ENCODE measurements at places on chromosomes 2 and 18.

DNA sequence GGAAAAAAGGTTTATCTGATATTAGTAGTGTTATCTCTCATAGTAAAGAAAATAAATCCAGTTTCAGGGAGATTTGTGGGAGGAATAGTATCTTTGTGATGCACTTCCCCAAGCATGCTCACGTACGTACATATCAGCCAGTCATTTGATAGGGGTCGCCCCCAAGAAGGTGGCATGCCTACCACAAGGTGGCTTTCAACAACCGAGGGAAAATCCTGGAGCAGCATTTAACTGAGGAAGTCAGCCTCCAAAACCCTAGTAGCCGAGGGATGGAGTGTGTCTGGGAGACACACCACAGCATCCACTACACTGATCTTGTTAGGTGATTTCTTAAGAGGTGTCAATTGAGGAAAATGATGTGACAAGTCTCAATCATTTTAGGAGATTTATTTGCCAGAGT lies 623.9 kb downstream of the NYAP2 start:
- no peak for DNase-seq

DNA sequence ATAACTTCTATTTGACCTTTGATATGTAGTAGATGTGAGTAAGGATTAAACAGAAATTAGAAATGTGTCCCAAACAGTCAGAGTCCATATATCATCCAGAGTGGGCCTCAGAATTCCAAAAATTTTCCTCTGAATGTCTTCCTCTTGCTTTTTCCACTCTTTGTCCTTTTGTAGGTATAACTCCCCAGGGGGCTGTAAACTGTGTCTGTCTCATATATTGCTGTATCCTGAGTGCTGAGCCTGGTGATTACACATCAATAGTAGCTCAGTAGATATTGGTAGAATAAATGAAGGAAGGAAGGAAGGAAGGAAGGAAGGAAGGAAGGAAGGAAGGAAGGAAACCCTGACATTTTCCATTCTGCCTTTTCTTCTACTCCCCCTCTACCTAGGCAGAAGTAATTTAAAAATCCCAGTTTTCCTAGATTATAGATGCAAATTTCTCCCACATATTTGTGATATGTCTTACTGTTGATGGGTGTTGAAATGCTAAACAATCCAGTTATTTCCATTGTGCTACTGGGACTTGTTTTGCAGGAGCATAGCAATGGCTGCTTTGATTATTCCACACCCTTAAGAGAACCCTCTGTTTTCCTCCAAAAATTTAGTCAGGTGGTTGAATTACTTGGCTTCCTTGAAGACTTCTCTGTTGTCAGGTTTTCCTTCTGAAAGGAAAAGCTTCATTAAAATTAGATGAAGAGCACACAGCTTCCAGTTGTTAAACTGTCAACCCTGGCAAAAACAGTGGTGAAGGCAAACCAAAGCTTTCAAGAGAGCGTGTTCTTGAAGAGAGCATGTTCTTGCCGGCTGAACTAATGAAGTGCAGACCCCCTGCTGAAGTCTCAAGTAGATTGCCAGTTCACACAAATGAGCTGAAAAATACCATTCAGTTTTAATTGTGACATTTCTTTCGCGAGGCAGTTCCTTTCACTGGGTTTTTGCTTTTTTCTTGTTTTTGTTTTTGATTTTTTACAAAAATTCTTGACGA lies 147.8 kb downstream of the KCNE4 start:
- DNase-seq: no peak

DNA sequence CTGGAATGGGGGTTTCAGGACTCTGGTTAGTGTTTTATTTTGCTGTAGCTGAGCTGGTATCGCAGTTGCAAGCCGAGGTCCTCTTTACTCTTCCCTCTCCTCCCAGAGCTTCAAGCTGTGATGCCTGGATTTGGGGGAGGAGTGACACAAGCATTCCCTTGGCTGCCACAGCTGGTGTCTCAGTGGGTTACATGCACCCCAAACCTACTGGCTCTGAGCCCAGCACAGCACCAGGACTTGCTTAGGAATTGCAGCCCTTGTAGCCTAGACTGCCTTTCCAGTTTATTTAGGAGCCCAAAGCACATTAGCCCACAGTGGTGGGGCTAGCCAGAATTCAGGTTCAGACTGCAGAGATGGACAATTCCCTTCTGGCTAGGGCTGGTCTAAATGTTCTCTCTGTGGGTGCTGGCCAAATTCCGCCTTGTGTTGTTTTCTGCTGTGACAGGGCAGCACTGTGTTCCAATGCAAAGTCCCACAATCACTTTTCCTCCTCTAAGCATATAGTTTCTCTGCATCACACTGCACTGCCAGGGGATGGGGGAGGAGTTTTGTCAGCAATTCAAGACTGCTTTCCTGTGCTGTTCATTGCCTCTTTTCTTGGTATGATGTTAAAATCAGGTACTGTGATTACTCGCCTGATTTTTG lies 122.8 kb downstream of the SLC4A10 start:
- DNase-seq: no peak

DNA sequence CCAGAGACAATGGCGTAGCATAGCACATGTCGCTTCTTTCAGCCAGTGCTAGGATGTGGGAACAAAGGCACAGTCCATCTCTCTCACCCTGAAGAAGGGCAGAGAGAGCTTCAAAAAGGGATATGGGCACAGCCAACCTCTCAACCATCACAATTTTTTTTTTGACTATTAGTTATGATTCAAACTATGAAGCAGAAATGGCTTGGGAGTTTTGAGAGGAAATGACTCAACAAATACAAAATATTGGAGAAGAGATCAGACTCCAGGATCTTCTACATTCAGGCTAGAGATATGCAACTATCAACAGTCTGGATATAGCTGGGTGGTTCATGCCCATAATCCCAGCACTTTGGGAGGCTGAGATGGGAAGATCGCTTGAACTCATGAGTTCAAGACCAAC lies 109.1 kb downstream of the MCFD2 start:
- no peak for DNase-seq

GRCh38 chr2:33730193-33730592 lies 131.1 kb upstream of the FAM98A start:
- no peak for DNase-seq

GRCh38 chr2:109399066-109399465 lies 214.7 kb downstream of the SEPTIN10 start:
- DNase-seq: peak; percentile 33

DNA sequence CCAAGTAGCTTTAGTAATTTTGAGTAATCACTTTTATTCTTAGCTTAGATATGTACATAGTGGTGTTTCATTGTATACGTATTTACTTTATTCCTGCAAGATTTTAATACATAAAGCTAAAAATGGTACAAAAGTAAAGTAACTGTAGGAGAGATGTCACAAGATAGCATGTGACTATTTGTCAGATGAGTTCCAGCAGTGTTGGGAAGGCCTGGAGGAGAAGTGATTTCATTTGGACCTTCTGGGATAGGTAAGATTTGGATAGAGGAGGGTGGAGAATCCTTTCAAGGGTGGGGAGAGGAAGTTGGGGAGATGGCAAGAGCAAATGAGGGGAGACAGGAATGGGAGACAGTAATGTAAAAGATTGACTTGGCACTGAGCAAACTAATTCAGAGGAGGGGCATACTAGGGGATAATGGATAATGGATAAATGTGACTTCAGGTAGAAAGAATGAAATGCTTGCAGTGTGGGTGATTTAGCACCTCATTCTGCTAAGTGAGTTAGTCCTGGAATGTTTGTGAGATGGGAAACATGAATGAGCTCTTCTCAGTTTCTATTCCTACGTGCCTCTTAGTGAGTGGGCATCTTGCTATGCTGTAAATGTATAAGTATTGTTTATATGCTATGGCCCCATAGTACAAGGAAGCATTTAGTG lies 10.5 kb downstream of the WDR43 start:
- no peak for DNase-seq

- DNase-seq: peak; percentile 69
Observed at GRCh38 chr2:122203523-122203922, 448.1 kb downstream of the TSN start.

- DNase-seq: peak; percentile 51
Observed at GRCh38 chr2:55839182-55839819, 84.3 kb downstream of the EFEMP1 start.

DNA sequence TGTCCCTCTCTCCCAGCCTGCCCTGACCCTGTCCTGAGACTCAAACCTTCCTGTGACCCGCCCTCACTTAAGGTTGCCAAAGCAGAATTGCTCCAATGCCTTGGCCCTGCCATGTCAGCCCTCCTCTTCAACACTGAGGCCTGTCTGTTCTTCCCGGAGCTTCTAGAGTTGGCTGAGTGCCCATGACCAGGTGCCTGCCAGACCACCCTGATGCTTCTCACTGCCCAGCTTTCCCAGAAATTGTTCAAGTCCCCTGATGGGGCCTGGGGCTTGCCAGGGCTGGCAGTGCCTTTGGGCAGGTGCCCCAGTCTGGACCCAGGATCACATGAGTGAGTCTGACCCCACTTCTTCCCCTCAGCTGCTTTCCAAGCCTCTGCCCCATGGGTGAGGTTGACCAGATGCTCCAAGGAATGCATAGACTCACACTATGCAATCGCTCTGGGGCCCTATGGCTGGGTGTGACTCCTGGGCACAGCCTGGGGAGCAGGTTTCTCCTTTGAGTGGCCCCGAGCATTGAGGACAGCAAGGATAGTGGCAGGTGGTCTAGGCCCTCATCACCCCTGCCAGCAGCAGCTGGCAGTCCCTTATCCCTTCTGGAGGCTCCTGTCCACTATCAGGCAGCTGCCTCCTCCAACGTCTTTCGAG lies 3.1 kb upstream of the INPP5D start:
- DNase-seq: no peak

DNA sequence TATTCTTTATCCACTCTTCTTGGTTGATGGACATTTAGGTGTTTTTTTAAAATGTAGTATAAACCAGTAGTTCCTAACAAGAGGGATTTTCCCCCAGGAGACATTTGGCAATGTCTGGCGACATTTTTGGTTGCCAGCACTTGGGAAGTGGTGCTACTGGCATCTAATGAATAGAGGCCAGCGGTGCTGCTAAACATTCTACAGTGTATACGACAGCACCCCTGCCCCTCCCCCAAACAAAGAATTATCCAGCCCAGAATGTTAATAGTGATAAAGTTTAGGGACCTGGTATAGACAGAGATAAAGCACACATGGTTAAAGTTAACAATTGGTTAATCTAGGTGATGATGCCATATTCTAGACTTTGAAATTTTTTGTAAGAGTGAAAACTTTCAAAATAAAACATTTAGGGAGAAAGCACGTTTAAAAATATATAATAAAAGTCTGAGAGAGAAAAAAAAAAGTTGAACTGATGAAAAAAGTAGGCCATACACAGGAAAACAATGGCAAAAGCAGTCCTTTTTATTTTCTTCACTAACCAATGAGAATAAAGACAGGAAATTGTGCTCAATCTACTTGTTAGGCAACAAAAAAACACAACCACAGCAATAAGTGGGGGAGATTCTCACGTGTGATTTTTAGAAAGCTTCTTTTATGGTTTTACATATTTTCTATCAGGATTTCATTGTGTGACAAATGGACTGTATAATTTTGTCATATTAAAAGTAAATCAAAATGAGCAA lies 14.8 kb downstream of the FBXO48 start:
- no peak for DNase-seq

GRCh38 chr18:10436160-10436559 lies 18.3 kb upstream of the APCDD1 start:
- DNase-seq: no peak

- no peak for DNase-seq
Observed at GRCh38 chr2:175577368-175577970, 396.0 kb upstream of the ATP5MC3 start.

GRCh38 chr18:79900610-79901570 lies 50.6 kb downstream of the SLC66A2 start:
- no peak for DNase-seq

DNA sequence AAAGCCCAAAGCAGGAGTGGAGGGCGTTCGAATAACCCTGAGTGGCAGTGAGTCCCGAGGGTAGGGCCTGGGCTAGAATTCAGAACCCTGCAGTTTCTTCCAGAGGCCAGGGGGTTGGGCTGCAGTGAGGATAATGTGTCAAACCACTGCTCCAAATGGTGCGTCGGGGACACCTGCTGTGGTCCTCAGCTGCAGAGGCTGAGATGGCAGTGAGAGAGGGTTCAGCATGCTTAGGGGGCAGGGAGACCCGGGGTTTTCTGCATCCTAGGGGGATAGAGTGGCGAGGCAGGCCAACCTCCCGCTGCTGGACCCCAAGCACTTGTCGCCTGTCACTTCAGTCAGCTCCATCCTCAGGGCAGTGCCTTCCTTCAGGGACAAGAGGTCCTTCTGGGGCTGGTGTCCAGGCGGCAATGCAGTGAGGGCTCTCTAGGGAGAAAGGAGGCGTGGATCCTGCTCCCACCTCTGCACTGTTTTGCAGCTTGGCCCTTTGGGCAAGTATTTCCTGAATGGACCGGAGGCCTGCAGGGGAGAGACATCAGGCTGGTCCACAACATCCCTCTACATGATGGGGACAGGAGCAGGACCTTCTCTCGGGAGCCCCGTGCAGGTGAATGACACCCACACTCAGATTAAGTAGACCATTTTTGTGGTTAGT lies 8.4 kb upstream of the NTSR2 start:
- DNase-seq: no peak

DNA sequence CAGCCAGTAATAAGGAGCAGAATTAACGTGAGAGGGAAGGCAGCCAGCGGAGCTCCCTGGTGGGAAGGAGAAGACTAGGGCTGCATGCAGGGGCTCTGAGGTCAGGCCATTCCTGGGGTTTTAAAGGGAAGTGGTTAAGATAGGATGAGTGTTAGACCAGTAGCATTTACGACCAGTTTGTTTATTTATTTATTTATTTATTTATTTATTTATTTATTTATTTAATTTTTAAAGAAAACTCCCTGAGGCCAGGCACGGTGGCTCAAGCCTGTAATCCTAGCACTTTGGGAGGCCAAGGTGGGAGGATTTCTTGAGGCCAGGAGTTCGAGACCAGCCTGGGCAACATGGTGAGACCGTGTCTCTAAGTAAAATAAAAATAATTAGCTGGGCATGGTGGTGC lies 152.8 kb downstream of the FHOD3 start:
- DNase-seq: no peak

GRCh38 chr2:182077448-182078142 lies 91.9 kb downstream of the PPP1R1C start:
- peak; percentile 69 for DNase-seq

DNA sequence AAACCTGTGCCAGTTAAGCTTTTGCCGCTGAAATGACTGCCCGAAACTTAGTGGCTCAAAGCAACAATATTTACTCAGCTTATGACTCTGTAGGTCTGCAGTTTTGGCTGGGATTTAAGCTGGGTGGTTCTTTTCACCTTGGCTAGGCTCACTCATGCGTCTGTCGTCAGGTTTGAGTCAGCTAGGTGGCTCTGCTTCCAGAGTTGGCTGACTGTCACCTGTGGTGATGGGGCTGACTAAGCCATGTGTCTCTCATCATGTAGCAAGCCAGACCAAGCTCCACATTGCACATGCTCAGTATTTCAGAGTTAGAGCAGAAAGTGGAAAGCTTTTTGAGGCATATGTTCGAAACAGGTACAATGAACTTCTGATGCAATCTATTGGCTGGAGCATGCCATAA lies 354.8 kb downstream of the MEIS1 start:
- no peak for DNase-seq

DNA sequence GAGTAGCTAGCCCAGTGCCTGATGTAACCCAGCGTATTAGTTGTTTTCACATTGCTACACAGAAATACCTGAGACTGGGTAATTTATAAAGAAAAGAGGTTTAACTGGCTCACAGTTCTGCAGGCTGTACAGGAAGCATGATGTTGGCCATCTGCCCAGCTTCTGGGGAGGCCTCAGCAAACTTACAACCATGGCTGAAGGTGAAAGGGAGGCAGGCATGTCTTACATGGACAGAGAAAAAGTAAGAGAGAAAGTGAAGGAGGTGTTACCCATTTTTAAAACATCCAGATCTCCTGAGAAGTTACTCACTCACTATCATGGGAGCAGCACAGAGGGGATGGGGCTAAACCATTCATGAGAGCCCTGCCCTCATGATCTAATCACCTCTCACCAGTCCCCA lies 6.1 kb upstream of the CYRIA start:
- no peak for DNase-seq
